Natural killer cell treated with Interleukin-12 subunit alpha and Interleukin-12 subunit beta and Interleukin-15 and Interleukin-18, amount 100 ng/mL, for 72 hours (primary cell): ENCODE measurements at places on chromosomes 6 and 20. TPM values are rescaled to one million over a fixed set of nuclear protein-coding genes. Genes with fewer than 3 reads are reported as not detected.

HBS1L gene
- total RNA-seq: 215 TPM

RBPJL gene
- total RNA-seq: not detected

NRSN2 gene
- total RNA-seq: 3.6 TPM

ARMC2 gene
- total RNA-seq: 0.83 TPM

HSPA1B gene
- 107 TPM for total RNA-seq

TSBP1 gene
- not detected for total RNA-seq

DNMT3B gene
- total RNA-seq: 0.81 TPM

WFDC8 gene
- total RNA-seq: not detected

CGA gene
- not detected for total RNA-seq

STK35 gene
- 30.5 TPM for total RNA-seq

LY6G6F gene
- total RNA-seq: not detected

ZC2HC1B gene
- not detected for total RNA-seq

FRS3 gene
- total RNA-seq: 9.5 TPM

GSTA2 gene
- not detected for total RNA-seq

PGC gene
- not detected for total RNA-seq
